Esophagus squamous epithelium (tissue), 5 donors: ENCODE measurements at places on chromosomes 1 and 21. TPM values are rescaled to one million over a fixed set of nuclear protein-coding genes. Genes with fewer than 3 reads are reported as not detected.

The TTC22 gene
- total RNA-seq: 160 TPM

The TBX19 gene
- 1.5 TPM for total RNA-seq

The FCRL6 gene
- 0.76 TPM for total RNA-seq

The ECM1 gene
- total RNA-seq: 1,013 TPM

The IL23R gene
- total RNA-seq: under 0.01 TPM

The CNKSR1 gene
- 30.9 TPM for total RNA-seq

The GUCA2A gene
- total RNA-seq: not detected

The FAM78B gene
- total RNA-seq: 1.7 TPM

The LORICRIN gene
- not detected for total RNA-seq

The PROK1 gene
- 2.3 TPM for total RNA-seq

The PCBP3 gene
- total RNA-seq: 0.47 TPM

GRCh38 chr1:98896711-98897445 lies 107.8 kb downstream of the PLPPR5 start:
- no peak for DNase-seq

- no peak for DNase-seq
Measured at GRCh38 chr1:230171356-230172015, 104.4 kb downstream of the GALNT2 start.

DNA sequence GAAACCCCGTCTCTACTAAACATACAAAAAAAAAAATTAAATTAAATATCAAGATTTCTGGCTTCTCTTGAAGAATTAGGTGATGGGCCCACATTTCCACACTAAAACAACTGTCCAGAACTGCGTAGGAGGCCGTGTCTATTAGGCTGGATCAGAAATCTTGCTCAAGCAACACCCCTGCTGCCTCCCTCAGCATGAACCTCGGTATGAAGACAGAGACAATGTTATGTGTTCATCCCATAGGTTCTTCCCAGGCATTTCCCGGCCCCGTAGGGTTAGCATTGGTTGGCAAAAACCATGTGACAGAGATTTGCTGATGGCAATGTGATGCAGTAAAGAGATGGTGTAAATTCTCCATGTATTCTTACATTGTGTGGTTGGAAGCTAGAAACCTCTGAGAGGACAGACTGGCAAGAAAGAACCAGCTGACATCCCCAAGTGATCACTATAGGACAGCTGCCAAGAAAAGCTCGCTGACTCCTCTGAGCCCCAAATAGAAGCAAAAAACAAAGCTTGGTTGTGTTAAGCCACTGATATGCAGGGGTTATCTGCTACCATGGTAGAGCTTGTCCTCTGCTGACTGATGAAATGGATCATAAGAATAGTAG lies 34.5 kb downstream of the EBNA1BP2 start:
- DNase-seq: no peak

- DNase-seq: no peak
Measured at GRCh38 chr1:211910113-211910884, 79.7 kb upstream of the LPGAT1 start.

- DNase-seq: no peak
Measured at GRCh38 chr1:169829671-169830070, 35.0 kb upstream of the METTL18 start.

GRCh38 chr21:43211760-43212115 lies 42.9 kb downstream of the CRYAA start:
- DNase-seq: no peak

DNA sequence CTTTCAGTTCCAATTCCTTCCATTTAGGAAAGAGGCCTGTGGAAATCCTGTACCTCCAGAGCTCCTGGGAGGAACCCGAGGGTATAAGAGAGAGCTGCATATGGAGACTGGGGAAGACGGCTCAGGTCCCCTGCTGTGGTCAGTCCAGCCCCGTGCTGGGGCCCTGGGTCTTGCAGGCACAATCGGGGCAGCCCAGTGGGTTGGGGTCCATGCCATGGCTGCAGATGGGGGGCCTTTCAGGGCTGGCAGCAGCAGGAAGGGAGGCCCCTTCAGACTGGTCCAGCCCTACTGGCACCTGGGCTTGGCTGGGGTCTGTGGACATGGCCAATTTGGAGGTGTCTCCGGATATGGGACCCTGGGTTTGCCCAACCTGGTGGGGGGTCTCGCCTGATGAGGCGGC lies 18.2 kb downstream of the HTR6 start:
- DNase-seq: no peak

DNA sequence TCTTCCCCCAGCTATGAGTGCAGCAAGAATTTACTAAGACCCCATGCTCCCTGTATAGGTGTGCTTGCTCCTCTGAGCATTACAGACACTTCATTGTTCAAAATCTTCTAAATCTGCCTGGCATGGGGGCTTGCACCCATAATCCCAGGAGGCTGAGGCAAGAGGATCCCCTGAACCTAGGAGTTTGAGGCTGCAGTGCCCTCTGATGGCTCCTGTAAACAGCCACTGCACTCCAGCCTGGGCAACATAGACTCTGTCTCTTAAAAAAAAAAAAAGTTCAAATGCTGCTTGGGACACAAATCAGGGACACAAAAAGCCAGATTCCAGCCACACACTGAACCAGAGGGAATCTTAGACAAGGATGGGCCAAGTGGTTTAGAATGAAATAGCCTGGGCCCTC lies 3.4 kb upstream of the ACOT7 start:
- no peak for DNase-seq

- no peak for DNase-seq
Measured at GRCh38 chr21:28602546-28602945, 390.1 kb downstream of the LTN1 start.

DNA sequence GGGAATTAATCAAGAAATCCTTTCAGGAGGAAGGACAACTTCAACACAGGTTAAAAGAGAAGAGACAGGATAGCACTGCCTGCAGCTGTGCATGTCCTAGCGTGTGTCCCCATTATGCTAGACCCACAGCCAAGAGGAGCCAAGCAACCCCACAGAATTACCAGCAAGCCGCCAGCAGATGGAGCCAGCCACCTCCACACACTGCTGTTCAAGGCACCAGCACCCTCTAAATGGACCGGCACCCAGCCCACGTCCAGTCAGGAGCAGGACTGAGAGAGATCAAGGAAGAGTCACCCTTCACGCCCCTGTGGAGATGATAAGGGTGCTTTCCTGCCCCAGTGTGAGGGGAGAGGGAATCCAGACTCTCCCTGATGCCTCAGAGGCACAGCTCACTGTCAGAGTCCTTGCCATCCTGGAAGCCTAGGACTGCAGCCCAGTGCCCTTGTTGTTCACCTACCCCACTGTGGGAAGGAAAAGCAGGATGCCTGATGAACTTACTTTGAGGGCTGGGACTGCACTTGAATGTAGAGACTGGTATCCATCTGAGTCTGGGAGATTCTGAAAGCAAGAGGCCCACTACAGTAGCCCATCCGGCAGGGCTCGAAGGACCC lies 37.1 kb upstream of the CTTNBP2NL start:
- no peak for DNase-seq

- no peak for DNase-seq
Measured at GRCh38 chr1:220789532-220790147, 2.9 kb downstream of the MTARC1 start.

- no peak for DNase-seq
Measured at GRCh38 chr1:185450060-185450788, 133.2 kb upstream of the IVNS1ABP start.
